Right renal pelvis (tissue), 4 donors: ENCODE measurements at places on chromosomes 7 and 10. TPM values are rescaled to one million over a fixed set of nuclear protein-coding genes. Genes with fewer than 3 reads are reported as not detected.

The HABP2 gene
- polyA plus RNA-seq, result 0.48 TPM

DNA sequence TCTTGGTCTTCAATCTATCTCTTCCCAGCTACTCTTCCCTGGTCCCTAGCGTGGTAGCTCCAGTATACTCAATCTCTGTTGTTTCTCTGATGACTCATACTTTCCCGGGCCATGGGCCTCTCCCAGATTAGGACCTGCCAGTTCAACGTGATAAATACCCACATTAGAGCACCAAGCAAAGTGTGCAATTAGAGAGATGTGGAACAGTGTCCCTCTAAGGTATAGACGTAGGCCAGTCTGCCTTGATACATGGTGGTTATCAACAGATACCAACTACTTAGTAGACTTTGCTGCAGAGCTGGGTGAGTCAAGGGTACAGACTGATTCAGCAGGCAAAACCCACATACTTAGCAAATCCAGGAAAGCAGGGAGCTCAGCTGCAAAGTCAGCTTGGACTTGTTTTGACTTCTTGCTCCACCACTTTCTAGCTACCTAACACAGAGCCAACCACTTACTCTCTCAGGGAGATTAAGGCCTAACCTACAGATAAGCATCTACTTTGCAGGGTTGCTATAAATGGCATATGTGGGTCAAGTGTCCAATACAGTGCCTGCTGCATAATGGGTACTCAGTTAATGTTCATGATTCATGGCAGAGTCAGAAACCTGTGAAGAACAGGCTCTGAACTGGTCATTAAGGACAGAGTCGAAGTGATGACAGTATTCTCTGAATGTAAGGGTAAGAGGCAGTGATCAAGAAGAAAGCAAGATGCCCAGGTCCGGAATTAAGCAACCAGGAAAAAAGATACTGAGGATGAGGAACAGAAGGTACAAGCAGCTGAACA is 176.1 kb downstream of the CHN2 start:
- no peak for DNase-seq

DNA sequence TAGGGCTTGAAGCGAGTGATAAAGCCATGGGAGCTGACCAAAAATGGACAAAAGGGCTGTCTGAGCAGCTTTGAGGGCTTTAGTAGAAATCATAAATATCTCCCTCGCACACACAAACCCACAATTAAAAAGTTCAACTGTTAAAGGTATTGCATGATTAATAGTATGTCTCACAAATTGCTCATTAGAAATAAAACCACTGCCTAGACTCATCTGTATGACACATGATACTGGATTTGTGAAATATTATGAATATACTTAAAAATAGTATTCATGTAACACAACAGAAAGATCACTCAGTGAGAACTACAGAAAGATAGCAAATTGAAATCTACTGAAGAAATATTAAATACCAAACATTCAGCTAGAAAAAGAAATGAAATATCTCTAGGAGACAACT is 11.9 kb upstream of the PTPN12 start:
- no peak for DNase-seq

DNA sequence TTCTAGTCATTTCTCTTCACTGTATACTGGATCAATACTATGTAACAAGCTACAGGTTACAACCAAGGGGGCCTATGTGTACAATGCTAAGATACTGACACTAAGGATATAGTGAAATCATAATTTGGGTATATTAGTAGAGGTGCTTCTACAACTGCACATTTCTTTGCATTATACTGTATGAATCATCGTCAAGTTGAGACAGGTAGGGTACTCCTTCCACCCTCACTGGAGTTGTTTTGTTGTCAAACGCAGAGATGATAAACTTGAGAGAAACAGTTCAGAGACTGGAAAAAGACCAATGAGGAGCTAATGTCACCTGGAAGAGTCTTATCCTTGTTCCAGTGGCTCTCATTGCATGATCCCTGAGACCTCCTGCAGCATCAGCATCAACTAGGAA is 208.2 kb upstream of the PRPS1L1 start:
- no peak for DNase-seq

- no peak for DNase-seq
Measured at GRCh38 chr7:111027396-111027795, 63.5 kb upstream of the LRRN3 start.
